ENCODE measurements at places on chromosomes 2 and 18. TPM values are rescaled to one million over a fixed set of nuclear protein-coding genes. Genes with fewer than 3 reads are reported as not detected.

The KIF5C gene
- 1.5 TPM for total RNA-seq

The FBXO48 gene
- 0.77 TPM for total RNA-seq

The GPAT2 gene
- total RNA-seq, result under 0.01 TPM

The DIPK1C gene
- total RNA-seq, result 12.0 TPM

The ACMSD gene
- total RNA-seq, result not detected

The CRACDL gene
- total RNA-seq, result under 0.01 TPM

The CFAP65 gene
- under 0.01 TPM for total RNA-seq

Data from melanocyte of skin (primary cell).